Epithelial cell of proximal tubule (primary cell): ENCODE measurements at places on chromosomes 6 and 20.

DNA sequence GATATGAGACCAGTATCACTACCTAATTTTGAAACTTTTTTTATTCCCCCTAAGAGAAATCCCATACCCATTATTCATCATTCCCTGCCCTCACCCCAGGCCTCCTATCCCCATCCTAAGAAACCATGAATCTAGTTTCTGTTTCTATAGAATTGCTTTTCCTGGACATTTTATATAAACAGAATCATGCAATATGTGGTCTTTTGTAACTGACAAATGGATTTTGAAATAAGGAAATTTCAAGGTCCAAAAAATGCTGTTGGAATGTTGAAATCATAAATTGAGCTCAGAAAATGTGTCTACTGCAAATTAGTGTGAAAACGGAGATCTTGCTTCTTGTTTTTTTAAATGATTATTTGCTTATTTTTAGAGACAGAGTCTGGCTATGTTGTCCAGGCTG is 25.1 kb downstream of the RNF217 start:
- no peak for DNase-seq

DNA sequence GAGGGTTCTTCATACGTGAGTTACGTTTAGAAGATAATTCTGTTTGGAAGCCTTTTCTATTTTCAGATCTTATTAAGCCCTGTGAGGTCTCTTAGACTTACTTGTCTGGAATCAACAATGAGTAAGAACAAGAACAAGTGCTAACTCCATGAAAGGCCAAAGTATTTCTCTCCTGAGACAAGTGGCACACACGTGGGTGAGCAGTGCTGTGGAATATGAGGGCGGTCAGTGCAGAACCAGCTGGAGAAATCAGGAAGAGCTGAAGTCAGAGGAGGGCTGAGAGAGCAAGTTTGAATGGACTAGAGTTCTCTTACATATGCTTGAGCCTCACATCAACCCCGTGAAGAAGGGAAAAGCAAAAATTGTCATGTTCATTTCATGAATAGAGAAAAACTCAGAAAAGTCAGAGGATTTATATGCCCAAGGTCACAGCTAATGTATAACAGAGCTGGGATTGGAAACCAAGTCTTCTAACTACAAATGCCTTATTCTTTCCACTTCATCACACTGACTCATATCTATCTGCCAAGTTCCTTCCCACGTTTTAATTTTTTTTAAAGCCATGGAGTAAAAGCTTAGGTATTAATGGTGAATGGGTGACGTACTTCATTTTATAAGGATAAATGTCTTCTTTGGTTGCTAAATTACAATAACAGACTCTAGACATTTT is 201.3 kb upstream of the DTNBP1 start:
- DNase-seq: peak; percentile 4

GRCh38 chr6:66094615-66095014 is 387.6 kb upstream of the EYS start:
- no peak for DNase-seq

DNA sequence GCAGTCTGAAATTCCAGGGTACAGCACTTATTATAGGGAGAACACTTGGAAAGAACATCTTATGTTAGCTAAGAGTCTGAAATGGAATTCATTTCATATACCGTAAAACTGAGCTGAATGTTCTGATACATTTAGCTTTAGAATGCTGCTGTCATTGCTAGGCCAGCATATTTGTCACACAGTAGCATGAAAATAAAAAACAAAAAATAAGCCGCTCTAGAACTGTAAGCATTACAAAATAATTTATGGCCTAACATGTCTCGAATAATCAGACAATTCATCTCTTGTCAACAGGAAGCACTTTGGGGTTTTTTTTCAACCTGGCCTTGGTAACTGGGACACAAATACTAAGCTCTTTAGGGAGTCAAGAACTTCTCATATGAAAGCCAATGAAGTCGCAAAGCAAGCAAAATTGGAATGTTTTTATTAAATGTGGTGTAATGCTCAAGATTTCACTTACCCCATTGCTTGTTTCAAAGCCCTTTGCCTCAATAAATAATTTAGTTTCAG is 115.7 kb downstream of the PHACTR1 start:
- DNase-seq: no peak

GRCh38 chr6:20444786-20445271 is 43.1 kb downstream of the E2F3 start:
- DNase-seq: no peak

- DNase-seq: no peak
Observed at GRCh38 chr20:32189691-32190615, 17.6 kb downstream of the PLAGL2 start.

- DNase-seq: no peak
Observed at GRCh38 chr6:134240665-134241431, 77.1 kb downstream of the SGK1 start.

DNA sequence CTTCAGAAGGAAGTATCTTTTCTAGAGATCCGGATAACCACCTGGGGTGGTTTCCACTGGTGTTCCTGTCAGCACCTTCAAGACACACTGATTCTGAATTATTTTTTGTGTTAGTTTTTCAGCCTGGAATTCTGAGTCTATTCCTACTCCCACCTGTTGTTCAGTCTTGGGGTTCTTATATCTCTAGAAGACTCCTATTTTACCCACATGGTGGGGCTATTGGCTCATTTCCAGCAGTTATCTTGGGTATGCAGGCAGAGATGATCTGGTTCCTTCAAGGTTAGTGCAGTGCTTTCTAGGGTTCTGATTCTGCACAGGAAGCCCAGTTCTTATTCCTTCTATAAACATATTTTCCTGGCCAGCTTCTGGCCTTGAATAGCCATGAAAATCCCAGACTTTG is 175.6 kb upstream of the PDE7B start:
- DNase-seq: no peak

DNA sequence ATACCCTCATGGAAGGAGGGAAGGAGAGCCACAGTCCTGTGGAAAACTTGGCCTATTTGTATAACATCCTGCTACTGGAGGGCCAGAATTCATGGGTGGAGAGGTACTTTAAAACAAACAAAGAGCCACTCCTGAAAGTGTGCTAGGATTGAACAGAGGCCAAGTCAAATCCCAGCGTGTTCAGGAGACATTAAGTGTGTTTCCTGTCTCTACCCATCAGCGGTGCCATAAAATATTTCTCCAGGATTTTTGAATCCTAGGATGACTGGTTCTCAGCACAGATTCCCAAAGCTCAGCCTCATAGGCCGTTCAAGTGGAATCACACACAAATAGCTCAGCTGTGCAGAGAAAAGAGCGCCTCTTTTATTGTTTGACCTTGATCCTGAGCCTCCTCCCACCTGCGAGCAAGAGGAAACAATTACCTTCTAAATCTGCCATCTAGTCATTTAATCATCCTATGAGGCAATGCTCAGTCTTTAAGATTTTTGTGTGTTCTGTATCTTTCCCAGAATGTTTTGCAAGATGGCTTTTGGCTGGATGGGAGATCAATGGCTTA is 31.8 kb upstream of the RALGAPA2 start:
- no peak for DNase-seq

DNA sequence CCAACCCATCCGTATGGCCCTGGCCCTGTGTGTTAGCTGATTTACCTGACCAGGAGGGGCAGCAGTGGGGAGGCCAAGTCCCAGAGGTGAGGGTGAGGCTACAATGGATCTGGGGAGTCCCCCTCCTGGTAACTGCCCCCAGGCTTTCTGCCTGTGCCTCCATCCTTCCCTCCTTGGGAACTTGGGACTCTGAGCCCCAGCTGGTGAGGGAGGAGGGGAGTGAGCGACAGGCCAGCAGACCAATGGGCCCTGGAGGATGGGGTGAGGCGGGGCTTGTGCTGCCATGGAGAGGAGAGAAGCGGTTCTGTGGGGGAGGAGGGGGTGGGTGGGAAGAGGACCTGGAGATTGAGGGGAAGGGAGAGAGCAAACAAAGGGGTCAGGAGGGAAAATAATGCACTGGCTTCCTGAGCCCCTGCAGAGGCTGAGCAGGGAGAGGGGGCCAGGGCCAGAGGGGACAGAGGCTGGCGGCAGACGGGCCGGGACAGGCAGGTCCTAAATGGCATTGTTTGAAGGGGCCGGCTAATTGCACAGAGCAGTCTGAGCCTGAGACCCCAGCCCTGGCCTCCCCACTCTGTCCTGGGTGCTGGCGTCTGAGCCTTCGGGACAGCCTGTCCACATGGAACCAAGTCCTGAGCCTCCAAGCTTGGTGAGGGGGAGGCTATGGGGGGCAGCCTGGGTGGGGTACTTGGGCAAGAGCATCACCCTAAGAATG is 17.5 kb downstream of the DNMT3B start:
- DNase-seq: no peak

DNA sequence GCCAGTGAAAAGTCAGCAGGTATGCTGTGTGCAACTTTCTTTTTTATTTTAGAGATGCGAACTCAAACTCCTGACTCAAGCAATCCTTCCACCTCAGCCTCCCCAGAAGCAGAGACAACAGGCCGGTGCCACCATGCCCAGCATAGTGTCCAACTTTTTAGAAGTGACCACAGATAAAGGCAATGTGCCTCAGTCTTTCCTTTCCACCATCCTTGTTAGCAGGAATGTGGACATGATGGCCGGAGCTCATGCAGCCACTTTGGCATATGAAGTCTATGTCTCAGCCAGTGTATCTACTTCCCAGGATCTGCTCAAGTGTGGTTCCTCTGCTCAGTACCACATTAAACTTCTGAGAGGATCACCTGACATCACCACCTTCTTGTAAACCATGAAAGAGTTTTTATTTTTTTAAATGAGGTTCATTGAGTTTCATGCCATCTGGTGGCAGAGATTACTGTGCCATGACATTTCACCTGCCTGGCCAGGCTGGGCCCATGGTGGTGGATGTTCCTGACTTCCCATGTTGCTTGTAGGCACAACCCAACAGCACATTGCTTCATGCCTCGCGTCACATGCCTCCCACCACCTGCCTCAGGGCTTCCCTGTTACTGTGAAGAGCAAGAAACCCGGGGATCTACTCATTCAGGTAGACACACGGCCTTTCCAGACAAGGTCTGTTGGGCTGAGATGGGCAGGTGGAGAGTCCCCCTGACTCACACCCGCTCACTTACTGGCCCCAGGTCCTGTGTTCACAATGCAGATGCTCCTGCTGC is 216.5 kb downstream of the LY86 start:
- DNase-seq: no peak

- no peak for DNase-seq
Observed at GRCh38 chr20:2917266-2917665, 44.0 kb downstream of the PTPRA start.

- DNase-seq: no peak
Observed at GRCh38 chr20:56005389-56005715, at the start of gene CBLN4. CBLN4 (minus strand) TSS chr20:56005519; CDS start chr20:56004171, 1,348 bp downstream.

- no peak for DNase-seq
Observed at GRCh38 chr6:19175023-19175422, 662.1 kb upstream of the ID4 start.

GRCh38 chr20:49685809-49686208 is 27.9 kb downstream of the B4GALT5 start:
- DNase-seq: no peak

DNA sequence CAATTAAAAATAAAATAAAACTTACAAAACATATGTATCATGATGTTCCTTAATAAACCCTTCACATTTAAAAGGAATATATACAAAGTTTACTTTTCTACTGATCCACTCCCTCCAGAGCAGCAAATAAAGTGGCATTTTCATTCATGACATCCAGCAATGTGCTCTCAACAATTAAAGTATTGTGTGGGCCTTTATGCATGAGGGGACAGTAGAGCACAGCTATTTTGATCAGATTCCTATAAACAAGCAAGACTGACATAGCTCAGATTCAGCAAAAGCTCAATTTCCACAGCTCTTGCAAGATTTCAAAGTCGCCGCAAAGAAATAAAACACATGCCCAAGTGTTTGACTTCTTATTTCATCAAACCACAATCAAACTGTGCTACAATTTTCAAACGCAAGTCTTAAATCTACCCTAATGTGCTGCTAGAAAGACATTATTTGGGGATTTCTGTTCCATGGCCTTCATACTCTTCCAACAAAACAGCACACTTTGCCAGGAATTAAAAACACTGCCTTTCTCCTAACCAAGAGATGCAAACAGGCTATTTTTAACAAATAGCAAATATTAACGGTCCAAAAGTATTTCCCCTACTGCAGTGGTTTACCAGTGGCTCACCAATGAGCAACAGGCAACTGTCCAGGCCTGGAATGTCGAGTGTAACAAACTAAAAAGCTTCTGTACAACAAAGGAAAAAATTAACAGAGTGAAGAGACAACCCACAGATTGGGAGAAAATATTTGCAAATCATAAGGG is 52.3 kb downstream of the MBOAT1 start:
- DNase-seq: no peak

GRCh38 chr6:128179876-128180438 is 279.1 kb upstream of the THEMIS start:
- no peak for DNase-seq

GRCh38 chr20:11989018-11989771 is 71.5 kb downstream of the BTBD3 start:
- DNase-seq: no peak

DNA sequence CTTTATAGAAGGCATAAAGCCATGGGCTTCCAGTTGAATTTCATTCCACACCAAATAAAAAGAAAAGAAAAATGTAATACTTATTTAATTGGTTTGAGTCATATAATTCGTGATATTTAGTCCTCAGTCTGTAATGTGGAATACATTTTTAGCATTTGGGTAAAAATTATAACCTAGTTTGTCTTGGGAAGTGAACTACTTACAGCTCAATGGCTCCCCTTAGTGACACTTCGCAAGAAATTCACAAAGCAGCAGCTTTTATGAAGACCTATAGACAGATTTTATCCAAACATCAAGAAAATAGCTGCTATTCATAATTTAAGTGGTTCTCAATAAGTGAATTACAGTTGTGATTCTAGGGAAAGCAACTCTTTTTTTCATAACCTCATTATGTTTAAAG is 72.1 kb downstream of the RSPO3 start:
- DNase-seq: no peak

DNA sequence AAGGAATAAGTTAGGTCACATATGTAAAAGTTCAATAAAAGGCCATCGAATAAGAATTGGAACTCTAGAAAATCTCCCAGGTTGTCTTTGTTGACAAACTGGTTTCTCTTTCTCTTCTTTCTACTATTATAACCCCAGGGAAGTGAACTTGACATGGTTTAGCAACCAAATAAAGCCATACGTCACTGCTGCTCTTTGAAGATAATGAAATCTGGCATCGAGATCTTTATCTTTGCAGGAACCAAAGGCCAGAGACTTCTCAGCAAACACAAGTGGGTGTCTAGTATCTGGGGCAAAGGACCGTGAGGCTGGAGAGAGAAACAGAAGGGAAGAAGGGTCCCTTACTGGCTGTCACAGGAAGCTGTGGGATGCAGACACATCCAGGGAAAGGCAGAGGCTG is 286.7 kb upstream of the CDYL start:
- no peak for DNase-seq

DNA sequence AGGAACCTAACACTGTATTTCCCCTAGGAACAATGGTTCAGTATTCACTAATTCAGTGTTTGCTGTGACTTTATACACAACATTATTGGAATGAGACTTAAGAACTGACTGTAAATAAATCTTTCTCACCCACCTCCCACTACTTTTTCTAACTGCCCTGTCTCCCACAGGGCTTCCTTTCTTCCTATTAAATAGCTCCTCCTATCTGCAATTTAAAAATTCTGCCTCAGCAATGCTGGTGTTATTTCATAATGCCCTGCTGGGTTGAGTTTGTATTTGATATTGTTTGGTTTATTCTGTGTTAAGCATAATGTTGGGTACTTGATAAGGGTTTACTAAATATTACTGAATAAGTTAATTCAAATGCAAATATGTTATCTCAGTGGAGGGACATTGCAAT is 573.1 kb upstream of the RNF217 start:
- DNase-seq: no peak
